ENCODE measurements at places on chromosomes 3 and 15.

GRCh38 chr3:159886050-159886449, 102.6 kb upstream of the IL12A start:
- DNase-seq = no peak

GRCh38 chr15:41304149-41304770, 28.1 kb downstream of the OIP5 start:
- DNase-seq = no peak

DNA sequence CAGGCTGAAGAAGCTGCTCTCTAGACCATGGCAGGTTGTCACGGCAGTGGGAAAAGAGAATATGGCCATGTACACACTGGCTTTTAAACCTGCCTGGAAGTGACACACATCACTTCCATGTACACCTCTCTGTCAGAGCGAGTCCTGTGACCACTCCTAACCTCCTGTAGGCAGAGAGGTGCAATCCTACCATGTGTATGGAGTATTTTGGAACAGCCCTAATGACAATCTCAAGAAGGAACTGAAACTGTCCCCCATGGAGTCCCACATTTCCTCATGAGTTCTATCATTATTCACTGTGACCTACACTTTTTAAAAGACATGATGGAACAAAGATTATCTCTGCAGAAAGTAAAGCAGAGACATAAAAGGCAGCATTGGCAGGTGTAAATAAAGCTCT, 153.4 kb upstream of the PFN2 start:
- DNase-seq = no peak

- DNase-seq = no peak
These were observed 425.7 kb upstream of the PPP2R3A start for GRCh38 chr3:135539854-135540253.

DNA sequence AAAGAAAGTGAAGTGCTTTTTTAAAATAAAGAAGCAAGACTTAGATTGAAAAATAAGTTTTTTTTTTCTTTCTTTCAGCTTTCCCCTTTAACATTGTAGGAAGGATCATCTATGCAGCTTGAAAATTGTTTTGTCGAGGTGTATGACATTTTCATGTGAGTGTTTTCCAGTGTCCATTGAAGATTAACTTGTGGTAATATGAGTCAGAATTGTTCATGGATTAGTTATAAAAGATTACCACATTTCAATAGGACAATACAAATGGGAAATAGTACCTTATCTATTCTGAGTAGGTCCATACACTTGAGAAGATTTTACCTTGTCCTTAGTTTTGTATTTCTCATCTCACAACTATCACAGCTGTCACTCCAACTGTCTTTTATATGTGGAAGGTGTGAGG, 1234.7 kb downstream of the NSUN3 start:
- no peak for DNase-seq

DNA sequence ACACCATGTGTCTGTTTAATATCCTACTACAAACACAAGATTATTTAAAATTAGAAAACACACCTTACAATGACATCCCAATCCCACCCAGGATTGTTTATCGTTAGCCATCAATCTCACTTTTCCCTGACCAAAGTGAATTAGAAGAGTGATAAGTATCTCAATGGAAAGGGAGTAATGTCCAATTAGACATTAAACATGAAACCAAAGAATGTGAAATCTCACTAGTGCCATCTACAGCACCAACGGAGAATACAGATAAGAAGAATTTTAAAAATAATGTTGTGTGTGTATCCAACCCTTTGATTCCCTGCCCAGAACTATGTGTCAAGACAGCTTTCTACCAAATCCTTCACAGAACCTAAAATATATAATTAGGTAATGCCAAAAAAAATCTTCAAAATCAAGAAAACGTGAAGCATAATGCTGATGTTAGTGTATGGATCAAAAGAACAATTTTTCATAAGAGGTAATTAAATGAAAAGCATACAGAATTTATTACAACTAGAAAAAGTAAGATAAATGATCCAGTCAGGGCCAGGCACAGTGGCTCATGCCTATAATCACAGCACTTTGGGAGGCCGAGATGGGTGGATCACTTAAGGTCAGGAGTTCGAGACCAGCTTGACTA, 64.2 kb downstream of the SCAPER start:
- DNase-seq = no peak

DNA sequence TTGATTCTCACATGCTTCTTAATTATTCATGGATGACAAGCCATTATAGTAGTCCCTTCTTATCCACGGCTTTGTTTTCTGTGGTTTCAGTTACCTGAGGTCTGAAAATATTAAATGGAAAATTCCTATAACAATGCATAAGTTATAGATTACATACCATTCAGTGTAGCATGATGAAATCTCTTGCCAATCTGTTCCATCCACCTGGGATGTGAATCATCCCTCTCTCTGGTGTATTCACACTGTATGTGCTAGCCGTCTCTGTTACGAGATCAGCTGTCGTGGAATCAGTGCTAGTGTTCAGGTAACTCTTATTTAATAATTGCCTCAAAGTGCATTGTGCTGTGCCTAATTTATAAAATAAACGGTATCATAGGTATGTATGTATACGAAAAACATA, 5.2 kb downstream of the WDR5B start:
- no peak for DNase-seq

GRCh38 chr3:45573591-45573990, 21.0 kb upstream of the LIMD1 start:
- no peak for DNase-seq

DNA sequence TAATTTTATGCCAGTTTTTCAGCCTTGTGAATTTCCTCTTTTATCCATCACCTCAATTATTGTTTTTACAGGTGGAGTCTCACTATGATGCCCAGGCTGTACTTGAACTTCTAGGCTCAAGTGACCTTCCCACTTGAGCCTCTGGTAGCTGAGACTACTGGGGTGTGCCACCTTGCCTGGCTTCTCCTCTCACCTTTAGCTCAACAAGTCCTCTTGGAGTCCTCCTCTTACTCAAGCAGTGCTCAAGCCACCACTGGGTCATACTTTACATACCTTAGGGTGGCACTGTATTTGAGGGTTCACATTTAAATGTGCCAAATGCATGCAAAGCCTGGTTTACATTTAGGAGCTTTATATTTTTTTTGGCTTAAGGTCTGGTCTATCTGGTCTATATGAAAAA, 350.1 kb upstream of the MCTP2 start:
- no peak for DNase-seq

GRCh38 chr3:138329127-138329983, at the start of gene NME9:
NME9 (minus strand) TSS chr3:138329851; CDS start chr3:138329335, 516 bp downstream.
- peak; percentile 83 for DNase-seq

- no peak for DNase-seq
These were observed 65.6 kb downstream of the SUMF1 start for GRCh38 chr3:4401441-4401840.

DNA sequence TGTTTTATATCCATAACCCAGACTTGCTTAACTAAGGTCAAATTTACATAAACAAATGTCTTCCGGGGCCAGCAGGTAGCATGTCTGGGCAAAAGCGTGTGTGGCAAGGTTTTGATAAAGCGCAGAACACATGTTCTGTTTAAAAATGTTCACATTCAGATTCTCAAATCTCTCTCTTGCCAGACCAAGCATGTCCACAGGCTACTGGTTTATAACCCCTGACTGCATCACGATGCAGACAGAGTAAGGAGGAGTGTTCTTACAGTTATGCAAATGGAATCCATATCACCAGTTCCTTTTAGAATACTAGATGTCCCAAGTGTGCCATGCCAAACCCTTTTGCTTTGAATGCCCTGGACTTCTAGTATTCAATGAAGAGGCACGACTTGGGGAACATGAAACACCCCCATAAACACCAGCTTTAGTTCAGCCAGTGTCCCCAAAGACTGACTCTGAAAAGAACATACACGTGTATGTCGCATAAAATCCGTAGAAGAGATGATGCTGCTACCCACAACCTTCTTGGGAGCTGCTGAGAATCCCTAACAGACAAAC, 412.0 kb downstream of the CNTN4 start:
- no peak for DNase-seq

DNA sequence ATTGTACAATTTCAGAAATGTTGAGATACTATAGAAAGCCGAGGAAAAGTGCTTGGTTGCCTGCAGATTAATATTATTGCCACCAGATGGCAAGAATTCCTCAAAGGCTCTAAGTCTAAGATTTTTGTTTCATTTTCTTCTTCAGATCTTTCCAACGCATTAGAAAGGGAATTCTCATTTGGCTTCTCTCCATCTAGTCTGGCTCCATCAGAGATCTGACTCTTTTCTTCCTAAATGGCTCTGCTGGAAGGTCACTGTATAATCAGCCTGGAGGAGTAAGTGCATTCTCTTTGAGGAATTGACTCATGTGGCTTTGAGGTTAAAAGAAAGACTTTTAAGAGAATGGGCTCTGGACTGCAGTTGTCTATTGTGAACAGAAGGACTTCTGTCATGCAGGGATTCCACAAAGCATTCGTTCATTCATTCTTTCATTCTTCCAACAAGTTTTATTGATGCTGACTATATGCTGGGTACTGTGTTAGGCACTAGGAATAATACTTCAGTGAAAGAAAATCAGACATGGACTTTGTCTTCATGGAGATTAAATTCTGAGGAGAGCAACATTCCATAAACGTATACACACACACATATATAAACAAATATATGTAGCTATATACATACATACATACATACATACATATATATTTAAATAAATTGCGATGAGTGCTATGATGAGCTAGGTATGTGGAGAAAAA, 55.3 kb downstream of the SLC28A2 start:
- no peak for DNase-seq

DNA sequence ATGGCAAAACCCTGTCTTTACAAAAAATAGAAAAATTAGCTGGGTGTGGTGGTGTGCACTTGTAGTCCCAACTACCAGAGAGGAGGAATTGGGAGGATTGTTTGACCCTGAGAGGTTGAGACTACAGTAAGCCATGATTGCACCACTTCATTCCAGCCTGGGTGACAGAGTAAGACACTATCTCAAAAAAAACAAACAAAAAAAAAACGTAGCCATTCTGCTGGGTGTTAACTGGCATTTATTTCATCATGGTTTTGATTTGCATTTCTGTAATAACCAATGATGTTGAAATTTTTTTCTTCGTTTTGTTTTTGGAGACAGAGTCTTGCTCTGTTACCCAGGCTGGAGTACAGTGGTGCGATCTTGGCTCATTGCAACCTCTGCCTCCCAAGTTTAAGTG, 63.3 kb downstream of the RPLP1 start:
- DNase-seq = no peak

DNA sequence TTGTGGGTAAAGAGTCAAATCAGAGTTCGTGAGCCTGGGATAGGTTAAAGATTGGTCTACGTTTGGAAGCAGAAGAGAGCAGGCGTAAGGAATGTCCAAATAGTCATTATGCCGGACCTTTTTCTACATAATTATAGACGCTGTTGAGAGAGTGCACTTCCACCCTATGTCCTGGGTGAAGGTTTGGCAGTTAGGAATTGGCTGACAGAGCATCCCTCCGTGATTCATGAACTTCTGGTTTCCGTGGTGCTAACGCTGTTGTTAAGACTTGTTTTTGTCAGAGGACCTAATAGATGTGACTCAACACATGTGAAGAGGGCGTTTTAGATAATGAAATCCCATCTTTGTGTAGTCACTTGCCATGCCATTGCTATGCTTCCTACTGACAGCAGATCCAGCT, 1.1 kb downstream of the EAF1 start:
- no peak for DNase-seq

DNA sequence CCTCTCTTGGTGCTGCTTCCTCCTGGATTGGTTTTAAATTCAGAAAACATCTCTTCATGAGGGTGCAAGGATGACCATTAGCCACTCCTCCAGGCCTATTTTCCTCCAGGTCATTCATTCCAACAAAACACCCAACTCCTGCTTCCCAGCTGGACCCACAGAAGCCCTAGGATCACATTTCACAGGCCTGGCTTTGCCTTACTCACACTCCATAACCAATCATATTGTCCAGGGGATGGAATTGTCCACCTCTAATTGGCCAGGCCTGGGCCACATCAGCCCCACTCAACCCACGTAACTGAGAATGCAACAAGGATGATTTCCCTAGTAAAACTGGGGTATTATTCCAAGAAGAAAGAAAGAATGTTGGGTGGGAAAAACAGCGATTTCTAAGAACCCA, 616.7 kb upstream of the SUCLG2 start:
- no peak for DNase-seq

DNA sequence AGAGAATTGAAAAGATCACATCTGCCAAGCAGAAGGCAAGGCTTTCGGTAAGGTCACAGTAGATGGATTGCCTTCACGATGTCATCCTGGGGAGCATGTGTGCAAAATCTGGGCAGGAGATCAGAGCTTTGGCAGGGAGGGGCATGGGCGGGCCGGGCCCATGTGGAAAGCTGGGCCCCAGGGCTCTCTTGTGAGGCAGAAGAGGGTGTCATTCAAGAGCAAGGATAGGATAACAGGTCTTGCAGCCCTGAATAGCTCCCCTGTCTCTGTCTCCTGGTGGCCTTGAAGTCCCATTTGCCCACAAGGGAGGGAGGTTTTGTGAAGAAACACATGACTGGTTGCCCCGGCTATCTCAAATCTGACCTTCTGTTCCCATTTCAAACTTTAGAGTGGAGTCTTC, 172.0 kb downstream of the OPA1 start:
- no peak for DNase-seq

All from stimulated activated CD4-positive, alpha-beta T cell treated with anti-CD3 and anti-CD28 coated beads, Interleukin-15, amount 100 ng/mL, for 1 hour (primary cell).